Occipital lobe (tissue), 3 donors: ENCODE measurements at places on chromosomes 3 and 15. TPM values are rescaled to one million over a fixed set of nuclear protein-coding genes. Genes with fewer than 3 reads are reported as not detected.

DNA sequence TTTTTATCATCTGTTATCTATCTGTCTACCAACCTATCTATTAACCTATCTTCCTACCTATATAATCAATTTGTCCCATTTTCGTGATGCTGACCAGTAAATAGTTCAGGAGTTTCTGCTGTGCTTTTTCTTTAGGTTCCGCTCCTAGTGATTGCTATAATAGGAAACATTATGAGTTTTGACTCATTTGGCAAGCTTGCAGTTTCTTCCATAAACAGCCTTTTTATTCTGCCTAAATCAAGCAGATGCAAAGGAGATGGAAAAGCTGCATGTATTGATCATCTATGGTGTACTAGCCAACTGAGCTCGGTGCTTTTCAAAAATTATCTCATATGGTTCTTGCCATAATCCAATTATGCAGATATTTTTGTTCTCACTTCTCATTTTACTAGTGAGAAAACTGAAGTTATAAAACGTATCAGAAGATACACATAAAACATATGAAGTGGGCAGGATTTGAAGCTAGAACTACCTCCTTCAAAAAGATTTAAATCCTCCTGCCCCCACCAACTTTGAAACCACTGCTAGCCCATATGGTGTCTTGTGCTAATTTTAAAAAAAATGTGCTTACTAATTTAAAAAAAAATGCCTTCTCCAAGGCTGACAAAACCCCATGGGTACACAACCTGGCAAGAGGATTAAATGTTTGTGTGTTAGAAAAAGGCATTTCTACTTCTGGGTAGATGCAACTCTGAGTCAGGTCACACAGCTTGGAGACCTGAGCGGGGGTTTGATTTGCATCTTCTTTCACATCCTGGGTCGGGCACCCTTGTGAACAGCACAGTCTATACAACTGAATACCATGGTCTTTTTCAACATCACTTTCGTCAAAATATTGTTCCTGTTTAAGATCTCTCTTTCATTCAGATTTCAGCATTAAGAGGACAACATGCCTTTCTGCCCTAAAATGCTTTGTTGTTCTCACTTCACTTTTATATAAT lies 267.0 kb downstream of the CHL1 start:
- no peak for DNase-seq

The SLC27A2 gene
- 1.4 TPM for total RNA-seq

DNA sequence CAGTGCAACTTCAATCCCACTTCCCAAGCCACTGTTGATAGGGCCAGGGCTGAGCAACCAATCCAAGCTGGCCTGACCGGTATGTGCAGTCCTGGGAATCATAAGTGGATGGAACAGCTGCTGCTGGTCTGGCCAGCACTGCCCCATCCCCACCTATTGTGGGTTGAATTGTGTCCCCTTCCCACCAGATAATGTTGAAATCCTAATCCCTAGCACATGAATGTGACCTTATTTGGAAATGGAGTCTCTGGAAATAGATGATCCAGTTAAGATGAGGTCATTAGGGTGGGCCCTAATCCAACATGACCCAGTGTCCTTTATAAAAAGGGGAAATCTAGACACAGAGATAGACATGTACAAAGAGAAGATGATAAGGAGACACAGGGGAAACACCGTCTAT lies 13.7 kb upstream of the PDIA5 start:
- DNase-seq = no peak

GRCh38 chr3:158381262-158381868 lies 189.6 kb upstream of the MLF1 start:
- no peak for DNase-seq

The TMEM108 gene
- 27.1 TPM for total RNA-seq

The TMEM207 gene
- total RNA-seq = not detected

DNA sequence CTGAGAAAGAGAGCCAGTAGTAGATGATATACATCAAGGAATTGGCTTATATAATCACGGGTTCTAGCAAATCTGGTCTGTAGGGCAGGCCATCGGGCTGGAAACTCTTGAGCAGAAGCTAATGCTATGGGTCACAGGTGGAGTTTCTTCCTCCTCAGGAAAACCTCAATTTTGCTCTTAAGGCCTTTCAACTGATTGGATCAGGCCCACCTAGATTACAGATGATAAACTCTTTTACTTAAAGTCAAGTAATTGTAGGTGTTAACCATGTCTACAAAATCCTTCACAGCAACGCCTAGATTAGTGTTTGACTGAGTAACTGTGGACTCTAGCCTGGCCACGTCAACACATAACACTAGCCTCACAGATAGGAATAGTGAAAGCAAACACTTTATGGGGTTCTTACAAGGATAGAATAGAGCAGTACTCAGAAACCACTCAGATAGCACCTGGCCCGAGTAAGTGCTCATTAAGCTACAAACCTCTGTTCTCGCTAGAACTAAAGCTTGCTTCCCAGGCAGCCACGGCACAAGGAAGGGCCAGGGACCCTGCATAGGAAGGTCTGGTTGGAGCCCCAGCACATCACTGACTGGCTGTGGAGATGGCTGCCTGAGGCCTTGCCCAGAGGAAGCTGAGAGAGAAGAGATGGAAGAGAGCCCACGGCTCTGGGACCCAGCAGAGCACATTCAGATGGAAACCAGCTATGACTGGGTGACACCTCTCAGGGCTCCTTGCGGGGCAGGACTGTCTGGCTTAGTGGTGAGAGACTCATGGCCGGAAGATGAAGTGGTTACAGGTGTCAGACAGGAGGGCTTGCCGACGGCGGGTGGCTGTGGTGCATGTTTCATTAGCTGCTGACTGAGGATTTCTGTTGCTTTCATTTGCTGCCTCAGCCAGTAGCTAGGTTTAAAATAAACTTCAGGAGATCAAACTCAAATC lies 202.5 kb upstream of the TLE3 start:
- DNase-seq = no peak

GRCh38 chr3:9615003-9615628 lies 34.2 kb upstream of the MTMR14 start:
- DNase-seq = no peak

The CACNA1D gene
- 14.0 TPM for total RNA-seq

DNA sequence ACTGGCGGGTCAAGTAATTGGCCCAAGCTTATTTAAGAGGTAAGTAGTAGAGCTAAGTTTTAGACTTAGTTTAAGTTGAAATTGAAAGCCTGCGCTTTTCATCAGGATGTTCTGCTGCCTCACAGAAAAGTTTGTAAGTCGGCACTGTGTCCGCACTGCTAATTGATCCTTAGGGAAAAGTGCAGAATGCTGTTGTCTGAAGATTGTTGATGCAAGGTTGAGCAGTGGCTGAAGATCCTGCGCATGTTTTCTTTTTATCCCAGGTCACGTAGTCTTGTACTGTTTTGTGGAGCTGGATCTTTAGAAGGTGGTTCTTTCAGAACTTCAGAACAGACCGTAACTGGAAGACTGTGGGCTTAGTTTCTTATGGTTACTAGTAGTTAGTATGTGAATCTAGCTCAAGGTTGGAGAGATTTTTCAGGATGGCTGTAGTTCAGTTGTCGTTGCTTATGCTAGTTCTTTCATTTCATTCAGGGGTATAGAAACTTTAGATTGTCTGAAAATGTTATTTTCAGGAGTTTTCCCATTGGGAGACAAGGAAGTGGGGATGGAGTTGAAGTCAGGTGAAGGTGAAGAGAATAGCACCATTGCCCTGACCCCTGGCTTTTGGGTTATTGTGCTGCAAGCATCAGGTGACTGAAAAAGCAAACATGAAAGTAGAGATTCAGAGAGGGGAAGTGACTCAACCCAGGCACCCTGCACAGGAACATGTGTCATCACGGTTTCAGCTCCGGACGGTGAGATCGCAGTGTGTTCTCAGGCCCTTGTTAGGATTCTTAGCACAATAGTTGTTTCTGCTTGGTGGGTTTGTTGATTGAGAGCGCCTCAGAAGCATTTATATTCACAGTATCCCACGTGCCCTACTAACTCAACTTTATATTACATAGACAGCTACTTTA lies 32.8 kb downstream of the AKAP13 start:
- DNase-seq = no peak

DNA sequence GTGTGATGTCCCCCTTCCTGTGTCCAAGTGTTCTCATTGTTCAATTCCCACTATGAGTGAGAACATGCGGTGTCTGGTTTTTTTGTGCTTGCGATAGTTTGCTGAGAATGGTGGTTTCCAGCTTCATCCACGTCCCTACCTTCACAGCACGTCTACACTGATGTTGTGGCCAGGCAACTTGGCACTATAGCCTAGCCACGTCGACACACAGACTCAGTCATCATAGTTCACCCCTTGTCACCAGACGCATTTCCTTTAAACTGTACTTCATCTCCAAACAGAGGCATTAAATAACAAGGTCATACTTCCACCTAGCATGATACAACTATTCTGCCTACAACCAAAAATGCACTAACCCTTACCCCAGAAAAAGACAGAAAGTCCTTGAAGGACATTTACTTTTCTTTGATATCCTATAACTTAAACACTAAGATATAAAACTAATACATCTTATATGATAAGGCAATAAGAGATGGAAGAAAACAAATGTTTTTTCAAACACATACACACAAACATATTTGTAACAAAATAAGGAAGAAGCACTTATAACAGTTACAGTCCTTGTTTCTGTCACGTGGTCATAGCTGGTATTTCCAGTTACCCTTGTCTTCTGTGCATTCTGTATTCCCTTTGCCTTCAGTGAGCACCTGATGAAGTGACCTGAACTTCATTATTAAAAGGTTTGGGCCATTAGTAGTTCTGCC lies 121.4 kb downstream of the KLF13 start:
- no peak for DNase-seq

DNA sequence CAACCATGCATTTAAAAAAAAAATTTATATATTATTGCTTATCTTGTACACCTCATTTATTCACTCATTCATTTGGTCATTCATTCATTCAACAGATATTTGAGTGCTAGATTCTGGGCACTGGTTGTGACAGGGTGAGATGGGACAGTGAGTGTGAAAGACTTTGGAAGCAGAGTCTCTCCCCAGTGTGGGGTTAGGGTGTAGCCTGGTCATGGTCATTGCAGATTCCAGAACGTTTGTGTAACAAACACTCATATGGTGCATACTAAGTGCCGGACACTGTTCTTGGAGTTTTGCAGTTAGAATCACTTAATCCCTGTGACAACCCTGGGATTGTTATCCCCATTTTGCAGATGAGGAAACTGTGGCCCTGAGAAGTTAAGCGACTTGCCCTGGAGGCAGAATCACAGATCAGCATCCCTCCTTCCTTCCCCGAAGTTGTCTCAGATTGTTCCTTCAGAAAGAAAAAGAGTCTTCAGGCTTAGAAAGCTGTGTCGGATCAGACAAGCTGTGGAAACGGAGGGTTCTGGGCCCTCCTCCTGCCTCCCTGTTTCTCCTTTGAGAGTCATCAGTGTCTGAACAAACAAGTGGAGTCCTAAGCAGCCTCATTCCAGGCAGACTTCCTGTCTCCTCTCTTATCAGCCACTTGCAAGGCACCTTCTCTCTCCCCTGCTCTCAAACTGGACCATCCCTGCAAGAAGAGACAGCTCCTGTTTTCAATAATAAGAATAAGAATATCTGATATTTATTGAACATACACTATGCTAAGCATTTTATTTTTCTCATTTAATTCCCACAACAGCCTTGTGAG lies 6.3 kb downstream of the LOXL1 start:
- no peak for DNase-seq

- no peak for DNase-seq
These were observed 112.2 kb downstream of the OXNAD1 start for GRCh38 chr3:16377196-16377595.

DNA sequence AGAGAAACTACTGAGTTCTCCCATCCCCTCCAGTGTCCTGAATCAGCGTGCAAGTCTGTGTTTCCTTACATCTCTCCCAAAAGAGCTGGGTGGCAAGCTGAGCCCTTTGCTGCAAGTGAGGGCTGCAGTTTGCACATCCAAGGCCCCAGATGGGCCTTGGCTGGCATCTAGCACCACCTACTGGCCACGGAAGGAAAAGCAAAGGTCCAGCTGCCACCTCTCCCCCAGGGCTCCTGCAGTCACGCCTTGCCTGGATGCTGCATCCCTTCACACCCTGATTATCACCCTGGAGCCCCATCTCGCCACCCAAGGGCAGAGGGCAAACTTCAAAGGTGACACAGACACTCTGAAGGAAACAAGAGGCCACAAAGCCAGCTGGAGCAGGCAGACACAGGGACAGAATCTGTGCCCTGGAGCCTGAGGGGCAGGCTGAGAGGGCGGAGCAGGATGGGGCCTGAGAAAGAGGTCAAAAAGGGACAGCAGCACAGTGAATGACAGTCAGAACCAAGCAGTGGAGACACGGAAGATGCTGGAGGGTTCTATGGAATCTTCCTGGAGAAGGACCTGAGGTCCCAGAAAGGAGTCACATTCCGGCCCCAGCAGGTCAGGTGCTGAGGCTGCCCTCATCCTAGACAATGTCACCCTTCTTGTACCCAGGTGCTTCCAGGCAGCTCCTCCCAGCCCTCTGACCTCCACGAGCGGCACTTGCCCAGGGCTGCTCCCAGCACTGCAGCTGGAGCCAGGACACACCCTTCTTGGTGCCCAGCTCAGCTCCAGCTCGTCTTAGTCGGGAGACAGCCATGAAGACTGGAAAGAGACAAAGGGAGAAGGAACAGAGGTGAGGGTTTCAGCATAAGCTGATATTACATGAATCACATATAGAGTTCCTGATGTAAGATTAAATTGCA lies 18.3 kb upstream of the NTRK3 start:
- peak; percentile 56 for DNase-seq

The SMCO1 gene
- not detected for total RNA-seq

DNA sequence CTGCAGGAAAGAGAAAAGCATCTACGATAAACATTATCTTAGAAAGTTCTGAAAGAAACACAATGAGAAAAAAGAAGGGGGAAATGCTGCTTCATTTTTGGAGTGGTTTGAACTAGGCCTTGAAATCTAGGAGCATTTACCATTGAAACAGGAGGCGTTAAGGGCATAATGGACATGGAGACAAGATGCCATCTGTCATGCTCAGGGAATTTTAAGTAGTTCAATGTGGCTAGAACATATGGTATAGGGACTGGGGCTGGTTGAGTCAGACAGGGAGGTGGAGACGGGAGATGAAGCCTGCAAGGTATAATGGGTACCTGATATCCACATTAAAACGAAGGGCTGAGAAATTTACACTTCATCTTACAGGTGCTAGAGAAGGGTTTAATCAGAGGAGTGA lies 10.4 kb upstream of the PLAAT1 start:
- no peak for DNase-seq

GRCh38 chr3:195549931-195550519 lies 6.9 kb upstream of the PPP1R2 start:
- DNase-seq = no peak

- DNase-seq = no peak
These were observed 56.0 kb upstream of the SNRPN start for GRCh38 chr15:24898715-24899272.

- DNase-seq = peak; percentile 50
These were observed at the start of gene CSK for GRCh38 chr15:74781431-74782258. CSK (plus strand) TSS chr15:74782080; CDS start chr15:74798298, 16,218 bp downstream.

DNA sequence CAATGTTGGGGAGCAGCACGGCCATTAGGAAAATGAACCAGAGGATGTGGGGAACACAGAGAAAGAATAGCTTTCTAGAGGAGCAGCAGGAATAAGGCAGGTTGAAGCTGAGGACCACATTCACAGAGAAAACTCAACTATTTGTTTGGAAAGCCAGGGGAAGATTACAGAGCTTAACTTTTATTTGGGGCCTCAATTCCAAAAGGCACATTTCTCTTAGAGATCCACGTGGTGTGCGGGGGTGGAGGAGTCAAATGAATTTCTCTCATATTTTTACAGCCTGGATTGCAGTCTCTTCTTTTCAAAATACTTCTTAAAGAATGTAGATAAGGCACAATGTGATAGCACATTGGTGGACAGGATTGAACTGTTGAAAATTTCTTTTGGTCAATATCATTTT lies 253.7 kb downstream of the ROBO1 start:
- no peak for DNase-seq

The CTXN2 gene
- total RNA-seq = 0.16 TPM

- DNase-seq = no peak
These were observed 31.4 kb upstream of the CACNA2D2 start for GRCh38 chr3:50534681-50535330.

The RETNLB gene
- not detected for total RNA-seq
